Transverse colon (tissue), 4 donors: ENCODE measurements at places on chromosomes 6 and 20.

- H3K27me3 ChIP-seq, result no peaks in the 10 kb centered on the region
- H3K4me3 ChIP-seq, result no peak overlapping the region
- no peaks in the 10 kb centered on the region for H3K36me3 ChIP-seq
- DNase-seq, result no peak
These were observed 41.2 kb downstream of the SLX4IP start for GRCh38 chr20:10476319-10476724.

DNA sequence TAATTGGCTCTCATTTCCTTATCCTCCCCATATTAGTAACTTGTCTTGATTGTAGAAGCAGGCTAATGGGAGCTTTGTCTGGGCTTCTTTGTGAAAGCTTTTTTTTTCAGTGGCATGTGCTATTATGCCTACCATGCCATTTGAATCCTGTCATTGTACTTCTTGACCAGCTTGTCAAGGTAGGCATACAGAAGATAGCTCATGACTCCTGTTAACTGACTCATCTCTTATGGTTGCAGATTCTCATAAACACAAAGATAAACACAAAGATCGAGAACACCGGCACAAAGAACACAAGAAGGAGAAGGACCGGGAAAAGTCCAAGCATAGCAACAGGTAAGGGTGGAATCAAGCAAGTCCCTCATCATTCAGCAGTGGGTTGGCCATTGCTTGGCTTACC is 32.5 kb downstream of the TOP1 start:
- no peak overlapping the region for H3K4me3 ChIP-seq
- DNase-seq, result no peak
- H3K36me3 ChIP-seq, result no peaks in the 10 kb centered on the region
- no peaks in the 10 kb centered on the region for H3K27me3 ChIP-seq
- peaks cover 10% of the 10 kb centered on the region for H3K4me1 ChIP-seq
- H3K27ac ChIP-seq, result no peak overlapping the region

GRCh38 chr20:63532449-63532971 is 4.7 kb downstream of the PTK6 start:
- no peaks in the 10 kb centered on the region for H3K36me3 ChIP-seq
- peaks cover 10% of the 10 kb centered on the region for H3K27me3 ChIP-seq
- H3K4me3 ChIP-seq, result no peak overlapping the region

GRCh38 chr6:135092724-135093123 is 38.1 kb upstream of the HBS1L start:
- H3K4me3 ChIP-seq, result no peak overlapping the region
- H3K27ac ChIP-seq, result no peak overlapping the region
- H3K36me3 ChIP-seq, result no peaks in the 10 kb centered on the region
- no peaks in the 10 kb centered on the region for H3K27me3 ChIP-seq
- DNase-seq, result no peak

DNA sequence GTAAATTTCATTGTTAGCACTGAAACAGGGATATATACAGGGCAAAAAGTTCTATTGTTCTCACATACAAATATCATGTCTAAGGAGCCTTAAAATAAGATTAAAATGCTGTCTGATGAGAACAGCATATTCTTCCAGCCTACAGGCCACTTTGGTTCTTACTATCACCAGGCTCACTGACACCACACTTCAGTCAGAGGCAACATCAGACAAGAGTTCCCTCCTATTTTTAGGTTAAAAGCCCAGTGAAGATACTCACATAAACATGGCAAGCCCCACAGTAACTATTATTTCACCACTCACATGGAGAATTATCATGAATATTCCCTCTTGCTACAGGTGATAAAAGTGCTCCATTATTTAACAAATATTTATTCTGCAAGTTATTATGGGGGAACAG is 175.8 kb downstream of the ISM1 start:
- H3K36me3 ChIP-seq, result no peaks in the 10 kb centered on the region
- no peak overlapping the region for H3K4me3 ChIP-seq
- H3K27me3 ChIP-seq, result no peaks in the 10 kb centered on the region
- DNase-seq, result no peak
- no peaks in the 10 kb centered on the region for H3K4me1 ChIP-seq

- DNase-seq, result no peak
- H3K36me3 ChIP-seq, result peaks cover 7% of the 10 kb centered on the region
- H3K27ac ChIP-seq, result no peak overlapping the region
- no peaks in the 10 kb centered on the region for H3K27me3 ChIP-seq
- peaks cover 14% of the 10 kb centered on the region for H3K4me1 ChIP-seq
- no peak overlapping the region for H3K4me3 ChIP-seq
These were observed 11.2 kb upstream of the MROH8 start for GRCh38 chr20:37190354-37191112.
